ENCODE measurements at places on chromosomes 11 and 22. TPM values are rescaled to one million over a fixed set of nuclear protein-coding genes. Genes with fewer than 3 reads are reported as not detected.

The FAM180B gene
- total RNA-seq: not detected

GRCh38 chr11:61401173-61401572 lies 8.8 kb downstream of the TMEM216 start:
- no peak for DNase-seq

DNA sequence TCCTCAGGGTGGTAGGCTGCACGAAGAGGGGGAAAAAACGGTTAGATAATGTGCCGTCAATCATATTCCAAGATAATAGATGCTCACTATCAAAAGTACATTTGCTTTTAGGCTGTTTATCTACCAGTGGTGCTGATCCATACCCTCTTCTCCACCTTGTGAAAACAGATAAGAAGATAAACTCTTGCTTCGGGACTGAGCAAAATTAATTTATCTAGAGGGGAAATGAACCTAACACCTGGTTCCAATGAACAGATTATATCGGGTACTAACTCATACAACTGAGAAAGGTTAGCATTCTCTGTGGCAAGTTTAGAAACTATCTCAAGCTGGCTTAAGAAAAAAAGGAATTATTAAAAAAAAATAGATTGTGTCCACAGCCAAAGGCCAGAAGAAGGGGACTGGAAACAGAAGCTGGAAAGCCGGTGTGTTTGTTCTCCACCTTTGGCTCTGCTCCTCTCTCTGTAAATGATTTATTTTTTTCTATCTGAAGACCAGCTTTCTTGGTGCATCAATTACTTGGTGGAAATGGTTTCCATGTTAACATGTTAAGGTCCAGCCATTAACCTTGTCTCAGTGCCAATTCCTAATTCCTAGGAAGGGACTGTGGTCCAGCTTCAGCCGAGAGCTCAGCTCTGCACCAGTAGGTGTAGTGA lies 55.8 kb downstream of the SC5D start:
- DNase-seq: no peak

DNA sequence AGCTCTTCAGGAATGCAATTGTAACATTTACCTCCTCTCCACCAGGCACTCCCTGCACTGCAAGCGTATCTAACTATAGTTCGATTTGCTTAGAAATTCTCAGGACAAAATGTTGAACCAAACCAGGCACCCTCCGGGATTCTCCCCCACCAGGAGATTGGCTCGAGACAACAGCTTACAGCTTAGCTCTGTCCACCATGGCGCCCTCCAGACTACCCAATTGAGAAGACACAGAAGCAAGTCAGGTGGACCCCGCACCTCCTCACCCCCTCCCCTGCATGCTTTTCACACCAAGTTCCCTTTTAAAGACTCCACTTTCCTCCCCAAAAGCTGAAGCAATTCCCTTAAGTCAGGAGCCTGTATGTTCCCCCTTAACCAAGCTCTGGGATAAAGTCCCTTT lies 34.7 kb upstream of the RFPL3 start:
- DNase-seq: no peak

The LRRC4C gene
- 0.26 TPM for total RNA-seq

The LARGE2 gene
- total RNA-seq: 0.43 TPM

DNA sequence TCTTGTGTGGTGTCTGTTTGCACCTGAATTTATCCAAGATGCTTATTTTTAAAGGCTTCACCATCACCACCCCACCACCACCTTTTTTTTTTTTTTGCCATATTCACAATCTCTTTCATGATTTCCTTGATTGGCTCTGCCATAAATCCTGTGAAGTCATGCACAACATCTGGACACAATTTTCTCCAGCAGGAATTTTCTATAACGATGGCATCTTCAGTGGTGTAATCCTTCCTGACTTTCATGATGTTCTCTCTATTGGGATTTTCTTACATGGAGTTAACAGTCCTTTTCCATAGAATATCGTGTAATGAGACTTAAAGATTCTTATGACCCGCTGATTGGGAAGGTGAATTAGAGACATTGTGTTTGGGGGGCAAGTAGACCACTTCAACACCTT lies 17.8 kb downstream of the ZFP91 start:
- no peak for DNase-seq

DNA sequence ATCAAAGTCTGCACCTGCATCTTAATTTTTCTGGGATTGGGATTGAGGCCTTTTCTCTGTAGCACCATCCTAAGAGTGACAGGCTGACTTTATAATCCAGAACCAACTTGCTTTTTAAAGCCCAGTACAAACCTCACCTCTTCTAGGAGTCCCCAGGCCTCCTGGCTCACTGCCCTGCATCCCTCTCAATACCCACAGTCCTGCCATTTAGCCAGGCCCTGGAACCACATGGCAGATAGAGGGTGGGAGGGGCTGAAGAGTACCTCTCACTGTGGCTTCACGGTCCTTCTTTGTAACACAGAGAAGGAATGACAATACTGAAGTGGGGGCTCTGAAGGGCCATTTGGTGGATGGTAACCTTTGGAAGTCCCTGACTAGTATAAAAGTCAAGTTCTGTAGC lies 63.5 kb upstream of the PHOX2A start:
- no peak for DNase-seq

DNA sequence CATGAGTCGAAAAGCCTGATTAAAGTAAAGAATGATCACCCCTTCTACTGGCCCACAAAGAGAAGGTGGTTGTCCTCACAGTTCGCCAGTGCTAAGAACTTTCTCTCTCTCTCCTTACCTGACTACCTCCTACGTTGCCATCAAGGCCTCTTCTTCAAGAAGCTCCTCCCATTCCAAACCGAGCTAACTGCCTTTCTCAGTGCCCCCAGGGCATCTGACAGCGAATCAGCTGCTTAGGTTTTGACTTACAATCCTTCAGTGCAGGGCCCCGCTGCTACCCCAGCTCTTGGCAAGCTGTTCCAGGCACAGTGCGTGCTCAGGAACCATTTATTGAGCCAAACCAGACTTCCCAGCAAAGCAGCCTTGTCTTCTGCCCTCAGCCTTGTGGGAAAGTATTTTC lies 5.8 kb downstream of the VSTM5 start:
- DNase-seq: no peak

The OR52H1 gene
- total RNA-seq: not detected

The FAT3 gene
- 0.42 TPM for total RNA-seq

DNA sequence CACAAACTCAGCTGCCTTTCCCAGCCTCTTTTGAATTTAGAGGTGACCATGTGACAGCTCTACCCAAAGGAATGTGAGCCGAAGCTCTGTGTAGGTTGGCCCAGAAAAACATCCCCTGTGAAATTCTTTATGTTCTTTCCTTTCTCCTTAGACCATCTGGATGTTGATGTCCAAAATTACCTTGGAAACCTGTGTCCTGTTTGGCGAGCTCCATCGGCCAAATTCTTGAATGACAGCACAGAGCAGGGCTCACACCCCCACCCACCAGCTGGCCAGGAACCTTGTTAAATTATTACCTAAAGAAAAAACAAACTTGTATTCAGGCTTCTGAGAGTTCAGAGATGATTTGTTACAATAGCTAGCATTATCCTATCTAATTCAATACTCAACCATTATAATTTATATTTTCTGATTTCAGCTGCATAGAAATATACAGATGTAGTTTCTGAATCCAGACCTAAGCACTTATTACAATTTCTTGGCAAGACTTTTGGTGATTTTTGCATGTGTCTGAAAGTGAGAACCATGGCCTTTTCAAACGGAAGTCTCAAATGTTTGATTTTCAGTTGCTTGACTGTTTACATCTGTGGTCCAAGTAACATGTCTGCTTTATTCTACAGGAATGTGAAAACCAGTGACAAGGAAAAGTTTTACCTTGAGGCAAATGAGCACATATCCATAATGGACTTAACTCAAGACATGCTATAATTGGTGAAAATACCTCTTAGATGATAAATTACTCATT lies 554.2 kb downstream of the NTM start:
- no peak for DNase-seq

DNA sequence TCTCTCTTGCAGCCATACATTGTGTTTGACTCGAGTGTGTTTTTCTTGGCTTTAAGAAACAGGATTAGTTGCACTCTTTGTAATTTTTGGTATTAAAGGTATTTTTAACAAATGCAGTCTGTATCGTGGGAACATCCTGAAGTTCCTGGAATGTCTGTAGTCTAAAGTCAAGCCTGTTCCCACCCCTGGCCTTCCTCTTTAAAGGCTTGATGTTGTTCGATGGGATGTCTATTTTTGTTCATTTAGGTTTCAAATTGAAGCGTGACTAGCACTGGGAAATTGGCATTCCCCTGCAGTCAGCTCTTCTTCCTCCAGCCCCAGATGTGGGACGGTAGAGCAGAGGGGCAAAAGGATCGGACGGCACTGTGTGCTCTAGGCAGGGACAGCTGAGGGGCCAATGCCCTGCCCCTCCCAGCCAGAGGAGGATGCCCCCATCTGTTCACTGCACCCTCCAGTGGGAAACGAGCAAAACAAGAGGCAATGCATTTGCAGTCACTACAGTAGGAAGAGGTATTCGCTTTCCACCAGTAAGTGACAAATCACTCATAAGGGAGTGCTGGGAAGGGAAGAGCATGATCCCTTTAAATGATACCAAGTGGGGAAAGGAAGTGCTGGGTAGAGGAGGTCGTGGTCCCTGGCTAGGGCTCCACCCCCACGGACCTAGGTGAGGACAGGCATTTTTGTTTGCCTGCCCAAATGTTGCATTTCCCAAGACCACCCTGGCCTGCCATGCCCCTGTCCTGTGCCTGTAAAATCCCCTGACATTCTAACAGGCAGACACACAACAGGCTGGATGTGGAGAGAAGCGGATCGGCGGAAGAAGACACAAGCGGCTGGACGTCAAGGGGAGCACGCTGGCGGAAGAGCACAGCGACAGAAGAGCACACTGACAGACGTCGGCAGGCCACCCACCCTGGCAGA lies 47.4 kb upstream of the SEPTIN5 start:
- DNase-seq: no peak

DNA sequence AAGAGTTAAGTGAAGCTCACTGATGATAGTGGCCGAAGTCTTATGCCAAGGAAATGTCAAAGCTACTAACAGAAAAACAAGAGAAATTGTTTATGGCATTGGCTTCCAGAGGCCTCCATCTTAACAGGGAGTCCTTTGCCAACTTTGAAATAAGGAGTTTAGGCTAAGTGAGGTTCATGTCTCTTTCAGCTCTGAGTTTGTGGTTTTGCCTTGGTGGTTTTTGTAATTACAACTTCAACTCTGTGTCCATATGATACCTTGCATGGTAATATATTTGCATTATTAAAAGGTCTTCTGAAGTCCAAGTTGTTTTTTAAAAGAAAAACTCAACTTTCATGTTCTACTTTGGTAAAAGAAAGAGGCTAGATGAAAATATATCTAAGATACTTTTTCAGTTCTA lies 31.4 kb upstream of the ANO5 start:
- DNase-seq: no peak

DNA sequence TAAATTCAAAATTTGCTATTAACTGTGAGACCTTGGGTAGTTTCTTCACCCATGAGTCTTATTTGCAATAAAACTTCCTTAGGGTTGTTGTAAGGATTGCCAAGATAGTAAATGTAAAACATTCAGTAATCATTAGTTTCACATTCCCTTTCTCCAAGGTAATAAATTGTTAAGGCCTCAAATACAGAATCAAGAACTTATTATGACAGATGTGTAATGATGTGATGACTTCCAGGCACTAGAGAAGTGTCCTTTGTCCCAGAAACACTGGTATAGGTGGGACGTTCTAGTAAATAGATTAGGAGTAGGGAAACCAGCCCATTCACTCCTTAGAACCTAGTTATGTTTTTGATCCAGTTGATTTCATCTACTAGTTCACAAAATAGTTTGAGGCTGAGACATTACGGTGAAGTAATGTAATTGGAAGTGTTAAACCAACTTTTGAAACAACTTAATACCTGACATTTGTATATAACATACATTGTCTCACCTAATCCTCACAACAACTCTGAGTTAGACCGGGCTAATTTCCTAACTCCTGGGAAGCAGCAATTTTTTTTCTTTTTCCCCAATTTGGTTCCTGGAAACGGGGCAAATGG lies 25.5 kb downstream of the CTNND1 start:
- no peak for DNase-seq

GRCh38 chr22:40624770-40625169 lies 11.7 kb downstream of the MRTFA start:
- no peak for DNase-seq

The CHCHD10 gene
- total RNA-seq: 416 TPM

DNA sequence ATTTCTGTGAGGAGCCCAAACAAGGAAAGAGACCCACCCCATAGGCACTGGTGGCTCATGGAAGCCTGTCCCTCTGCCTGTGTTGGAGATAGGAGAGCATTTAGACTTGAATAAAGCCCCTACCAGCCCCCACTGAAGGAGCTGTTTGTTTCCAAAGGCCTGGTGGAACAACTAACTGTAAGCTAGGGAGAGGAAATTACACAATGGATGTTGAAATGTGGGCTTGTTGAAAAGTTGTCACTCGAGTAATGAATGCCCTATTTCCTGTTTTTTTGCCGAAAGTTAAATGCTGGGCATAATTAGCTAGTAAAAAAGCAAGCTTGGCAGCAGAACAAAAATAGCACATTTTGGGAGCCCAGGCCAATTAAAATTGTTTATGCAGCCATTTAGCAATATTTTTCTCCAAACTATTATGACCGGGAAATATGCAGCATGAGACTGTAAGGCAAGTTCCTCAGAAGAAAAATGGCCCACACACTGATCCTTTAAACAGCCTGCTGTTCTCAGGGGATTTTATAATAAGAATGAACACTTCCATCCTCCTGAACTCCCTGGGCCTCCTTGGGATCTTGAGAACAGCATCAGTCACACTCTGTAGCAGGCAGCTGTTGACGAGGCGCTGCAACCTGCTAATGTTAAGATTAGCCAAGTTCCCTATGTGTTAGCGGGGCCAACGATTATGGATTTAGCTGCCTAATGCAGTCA lies 38.6 kb upstream of the LMO2 start:
- no peak for DNase-seq

The KREMEN1 gene
- total RNA-seq: 4.6 TPM

The CCDC81 gene
- 0.87 TPM for total RNA-seq

The C11orf21 gene
- total RNA-seq: 0.25 TPM

The SLC6A5 gene
- not detected for total RNA-seq

The HBE1 gene
- total RNA-seq: not detected

DNA sequence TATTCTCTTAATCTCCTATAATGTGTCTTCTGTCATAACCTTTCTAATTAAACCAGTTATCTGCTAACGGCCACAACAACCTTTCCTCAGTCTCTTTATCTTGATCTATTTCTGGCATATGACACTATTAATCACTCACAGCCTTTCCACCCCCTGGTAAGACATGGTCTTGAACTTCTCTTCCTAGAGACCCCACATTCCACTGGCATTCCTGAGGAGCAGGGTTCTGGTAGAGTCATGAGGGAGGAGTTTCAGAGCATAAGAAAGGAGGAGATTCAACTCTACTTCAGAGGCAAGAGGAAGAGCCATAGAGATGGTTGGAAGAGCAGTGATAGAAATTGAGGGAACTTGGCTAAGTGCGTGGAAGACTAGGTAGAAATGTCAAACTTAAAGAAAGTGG lies 325.6 kb downstream of the BLID start:
- DNase-seq: no peak

The IL17REL gene
- not detected for total RNA-seq

GRCh38 chr22:30968924-30969531 lies at the start of gene TUG1:
TSS of gene TUG1 (plus strand) at chr22:30969265.
- DNase-seq: peak; percentile 99

GRCh38 chr11:8097062-8097461 lies 16.1 kb downstream of the TUB start:
- no peak for DNase-seq

All from right lobe of liver (tissue), 6 donors.